Stimulated activated CD4-positive, alpha-beta T cell treated with anti-CD3 and anti-CD28 coated beads, Interleukin-12 subunit alpha, Interleukin-12 subunit beta, amount 100 ng/mL, for 4 hours (primary cell): ENCODE measurements at places on chromosomes 1 and 21.

- no peak for DNase-seq
Measured at GRCh38 chr21:41479686-41480085, 28.3 kb downstream of the TMPRSS2 start.

- DNase-seq: no peak
Measured at GRCh38 chr1:10057343-10057742, 24.6 kb downstream of the UBE4B start.

- DNase-seq: no peak
Measured at GRCh38 chr1:111241797-111242196, 14.3 kb downstream of the CHI3L2 start.

- DNase-seq: no peak
Measured at GRCh38 chr1:107277022-107277421, 136.2 kb downstream of the NTNG1 start.

DNA sequence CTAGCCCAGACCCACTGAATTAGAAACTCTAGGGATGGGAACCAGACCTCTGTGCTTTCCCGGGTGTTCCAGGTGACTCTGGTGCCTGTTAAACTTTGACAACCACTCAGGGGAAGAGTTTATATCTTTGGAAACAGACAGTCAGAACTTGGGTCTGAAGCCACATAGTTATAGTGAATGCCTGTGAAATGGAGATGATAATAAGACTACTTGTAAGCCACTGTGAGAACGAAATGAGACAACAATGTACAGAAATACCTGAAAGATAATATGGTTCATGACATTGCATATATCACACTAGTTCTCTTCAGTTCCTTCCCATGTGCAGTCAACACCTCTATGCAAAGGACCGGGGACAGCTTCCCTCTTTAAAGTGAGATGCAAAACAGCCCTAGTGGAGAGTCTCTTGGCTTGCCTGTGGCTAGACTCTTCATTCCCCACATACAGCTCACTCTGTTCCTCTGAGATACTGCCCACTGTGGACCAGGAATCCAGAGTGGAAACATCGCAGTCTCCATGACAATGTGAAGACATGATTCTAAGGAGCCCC, 287.5 kb downstream of the ASTN1 start:
- DNase-seq: no peak

GRCh38 chr1:9593492-9594465, 5.1 kb downstream of the TMEM201 start:
- DNase-seq: no peak
